GM10248 (cell line): ENCODE measurements at places on chromosomes 12 and 14.
A peak's percentile ranks its signal among the peaks of the same experiment; 100 is the strongest.

- DNase-seq = no peak
Observed at GRCh38 chr12:77368379-77368778, 303.0 kb upstream of the E2F7 start.

- peak; percentile 48 for DNase-seq
Observed at GRCh38 chr12:27780612-27781408, 774 bp upstream of the MANSC4 start.

DNA sequence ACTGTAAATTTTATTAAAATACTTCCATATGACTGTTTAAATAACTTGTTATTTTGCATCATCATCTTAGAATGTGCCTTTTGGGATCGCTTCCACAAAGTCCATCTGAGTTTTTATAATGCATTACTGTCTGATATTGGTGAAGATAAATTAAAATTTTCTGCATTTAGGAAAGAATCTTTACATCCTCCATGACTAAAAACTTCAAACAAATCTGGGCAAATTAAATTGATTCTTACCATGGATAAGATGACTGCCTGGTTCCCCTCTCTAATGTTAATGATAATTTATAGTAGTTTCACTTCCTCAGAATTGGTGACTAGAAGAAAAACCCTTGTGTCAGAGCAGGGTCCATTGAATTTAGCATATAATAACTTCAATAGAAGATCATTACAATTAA lies 94.7 kb upstream of the SLC38A4 start:
- DNase-seq = peak; percentile 26

DNA sequence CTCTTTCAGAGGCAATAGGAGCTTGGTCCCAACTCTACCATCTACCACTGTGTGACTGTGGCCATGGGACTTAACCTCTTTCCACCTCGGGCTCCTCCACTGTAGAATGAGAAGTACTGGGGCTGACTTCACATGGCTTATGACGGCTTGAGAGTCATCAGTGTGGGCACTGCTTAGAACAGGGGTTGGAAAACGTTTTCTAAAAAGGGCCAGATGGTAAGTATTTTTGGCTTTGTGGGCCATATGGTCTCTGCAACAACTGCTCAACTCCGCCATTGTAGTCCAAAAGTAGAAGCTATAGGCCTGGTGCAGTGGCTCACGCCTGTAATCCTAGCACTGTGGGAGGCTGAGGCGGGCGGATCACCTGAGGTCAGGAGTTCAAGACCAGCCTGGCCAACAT lies 69.2 kb upstream of the LTA4H start:
- DNase-seq = no peak

- DNase-seq = no peak
Observed at GRCh38 chr12:11693601-11694000, 44.1 kb downstream of the ETV6 start.

DNA sequence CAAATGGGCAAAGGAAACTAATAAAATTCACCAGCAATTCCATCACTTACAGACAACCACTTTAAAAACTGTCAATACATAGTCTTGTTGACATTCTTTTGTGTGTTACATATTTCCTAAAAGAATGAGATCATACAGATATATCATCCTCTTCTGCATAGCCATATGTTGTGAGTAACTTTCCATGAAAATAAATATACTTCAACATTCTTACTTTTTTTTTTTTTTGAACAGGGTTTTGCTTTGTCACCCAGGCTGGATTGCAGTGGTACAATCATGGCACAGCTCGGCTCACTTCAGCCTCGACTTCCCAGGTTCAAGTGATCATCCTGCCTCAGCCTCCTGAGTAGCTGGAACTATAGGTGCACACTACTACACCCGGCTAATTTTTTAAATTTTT lies 20.9 kb downstream of the ZC2HC1C start:
- no peak for DNase-seq

- DNase-seq = no peak
Observed at GRCh38 chr12:1851151-1851701, 30.9 kb downstream of the LRTM2 start.

DNA sequence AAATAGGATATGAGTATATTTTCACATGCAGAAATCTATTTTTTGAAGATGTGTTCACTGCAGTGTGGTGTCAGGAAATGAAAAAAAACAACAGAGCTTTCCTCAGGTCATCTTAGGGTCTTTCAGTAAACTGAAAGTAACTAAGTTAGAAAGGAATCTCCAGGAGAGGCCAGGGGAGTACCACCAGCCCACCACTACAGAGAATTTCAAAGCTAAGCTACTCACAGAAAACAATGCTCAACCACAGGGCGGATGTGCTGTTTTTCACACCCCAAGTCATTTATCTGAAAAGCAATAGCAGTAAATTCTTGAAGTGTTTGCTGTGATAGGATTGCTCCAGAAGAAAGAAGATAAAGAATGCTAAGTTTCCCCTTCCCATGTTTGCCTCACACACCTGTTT lies 79.0 kb downstream of the IFNG start:
- no peak for DNase-seq

- DNase-seq = no peak
Observed at GRCh38 chr14:54727929-54728328, 161.0 kb downstream of the SAMD4A start.

- DNase-seq = no peak
Observed at GRCh38 chr12:78392918-78393317, 471.7 kb upstream of the SYT1 start.

GRCh38 chr12:101459642-101460346 lies 15.3 kb upstream of the SPIC start:
- DNase-seq = no peak
